Activated T-cell treated with anti-CD3 and anti-CD28 coated beads, Interleukin-2, amount 50 U/mL, for 4 hours (primary cell): ENCODE measurements at places on chromosomes 16 and 17. TPM values are rescaled to one million over a fixed set of nuclear protein-coding genes. Genes with fewer than 3 reads are reported as not detected.

DNA sequence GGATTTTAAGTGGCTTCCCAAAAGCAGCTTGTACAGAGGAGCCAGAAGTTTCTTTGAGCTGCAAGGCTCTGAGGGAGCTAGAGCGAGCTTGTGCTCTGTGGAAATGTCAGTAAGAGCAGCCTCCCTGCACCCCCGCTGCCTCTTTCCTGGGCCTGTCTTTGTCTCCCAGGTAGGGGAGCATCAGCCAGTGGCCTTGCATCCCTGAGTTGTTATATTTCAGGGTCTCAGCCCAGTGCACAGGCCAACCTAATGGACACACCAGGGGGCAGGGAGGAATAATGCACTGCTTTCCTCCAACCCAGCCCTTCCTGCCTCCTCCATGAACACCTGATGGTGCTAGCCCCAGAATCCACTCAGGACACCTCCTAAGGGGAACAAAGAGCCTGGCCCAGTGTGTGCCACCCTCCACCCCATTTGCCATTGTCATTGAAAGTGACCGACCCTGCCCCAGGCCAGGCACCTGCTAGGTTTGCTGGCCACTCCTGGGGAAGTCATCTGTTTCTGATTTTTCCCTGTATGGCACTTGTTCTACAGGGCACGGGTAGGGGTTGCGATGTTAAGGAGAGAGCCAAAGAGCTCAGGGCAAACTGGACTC lies 6.3 kb downstream of the TPPP3 start:
- DNase-seq = no peak

TOP3A gene
- 82.7 TPM for total RNA-seq

DNA sequence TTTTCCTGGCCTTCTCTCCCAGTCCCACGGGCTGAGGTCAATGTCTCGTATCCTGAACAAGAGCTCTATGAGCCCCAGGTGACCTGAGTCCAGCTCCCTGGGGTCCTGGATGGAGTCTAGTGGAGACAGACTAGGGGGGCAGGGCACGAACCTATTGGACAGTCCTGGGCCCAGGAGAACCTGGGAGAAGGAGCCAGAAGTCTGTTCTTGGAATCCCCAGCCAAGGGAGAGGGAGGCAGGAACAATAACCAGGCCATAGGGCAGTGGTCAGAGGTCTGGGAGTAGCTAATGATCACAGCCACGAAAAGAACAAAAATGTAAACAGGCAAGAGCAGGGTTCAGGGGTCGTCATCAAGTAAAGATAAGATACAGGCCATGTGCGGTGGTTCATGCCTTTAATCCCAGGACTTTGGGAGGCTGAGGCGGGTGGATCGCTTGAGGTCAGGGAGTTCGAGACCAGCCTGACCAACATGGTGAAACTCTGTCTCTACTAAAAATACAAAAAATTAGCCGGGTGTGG lies 60.8 kb downstream of the COPRS start:
- no peak for DNase-seq

TBC1D3C gene
- total RNA-seq = 2.0 TPM

DNA sequence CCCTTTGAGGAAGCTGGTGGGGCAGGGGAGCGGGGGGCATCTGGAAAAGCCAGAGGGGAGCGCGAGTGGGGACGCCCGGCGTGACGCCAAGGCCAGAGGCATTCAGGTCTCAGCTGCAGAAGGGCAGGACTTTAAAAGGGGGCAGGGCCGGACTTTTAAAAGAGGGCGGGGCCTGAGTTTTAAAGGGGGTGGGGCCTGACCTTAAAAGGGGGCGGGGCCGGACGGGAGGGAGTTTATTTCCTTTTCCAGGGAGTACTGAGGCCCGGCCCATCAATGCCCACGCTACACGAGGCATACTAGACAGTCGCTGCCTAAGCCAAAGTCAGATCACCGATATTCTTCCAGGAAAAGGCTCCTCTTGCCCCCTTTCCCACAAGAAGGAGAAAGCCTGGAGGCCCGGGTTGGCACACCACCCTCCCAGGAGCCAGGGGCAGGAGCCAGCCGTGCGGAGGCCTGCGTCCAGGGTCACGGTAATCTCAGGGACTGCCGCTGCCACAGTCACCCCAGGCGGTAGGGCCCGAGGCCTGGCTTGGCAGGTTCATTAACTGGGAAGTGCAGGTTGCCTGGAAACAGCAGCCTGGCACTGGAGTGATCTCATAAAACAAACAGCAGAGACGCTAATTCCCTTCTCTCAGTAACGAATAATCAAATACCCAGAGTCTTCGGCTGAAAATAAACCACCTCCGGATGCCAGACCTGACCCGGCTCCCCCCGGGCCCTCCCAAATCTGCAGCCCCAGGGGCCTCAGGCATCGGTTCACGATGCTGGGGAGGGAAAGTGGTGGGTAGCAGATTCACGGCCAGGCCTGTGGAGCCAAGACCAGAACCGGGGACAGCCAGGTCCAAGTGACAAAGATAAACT lies 90.7 kb downstream of the TIMM22 start:
- no peak for DNase-seq

DNA sequence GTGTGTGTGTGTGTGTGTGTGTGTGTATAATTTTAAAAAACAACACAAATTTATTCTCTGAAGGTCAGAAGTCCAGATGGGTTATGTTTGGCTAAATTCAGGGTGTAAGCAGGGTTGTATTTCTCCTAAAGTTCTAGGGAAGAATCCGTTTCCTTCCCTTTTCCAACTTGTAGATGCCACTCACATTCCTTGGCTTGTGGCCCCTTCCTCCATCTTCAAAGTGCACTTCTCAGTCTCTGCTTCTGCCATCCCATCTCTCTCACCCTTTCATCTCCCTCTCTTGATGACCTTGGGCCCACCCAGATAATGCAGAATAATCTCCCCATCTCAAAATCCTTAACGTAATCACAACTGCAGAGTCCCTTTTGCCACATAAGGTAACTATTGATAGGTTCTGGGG lies 7.8 kb upstream of the TFAP4 start:
- no peak for DNase-seq

RANBP10 gene
- 17.8 TPM for total RNA-seq

CLDN6 gene
- total RNA-seq = 0.22 TPM

- DNase-seq = no peak
Measured at GRCh38 chr16:50311891-50312501, 45.6 kb downstream of the ADCY7 start.

GRCh38 chr17:11023639-11024479 lies 186.0 kb upstream of the PIRT start:
- no peak for DNase-seq

CDH8 gene
- total RNA-seq = not detected

DNA sequence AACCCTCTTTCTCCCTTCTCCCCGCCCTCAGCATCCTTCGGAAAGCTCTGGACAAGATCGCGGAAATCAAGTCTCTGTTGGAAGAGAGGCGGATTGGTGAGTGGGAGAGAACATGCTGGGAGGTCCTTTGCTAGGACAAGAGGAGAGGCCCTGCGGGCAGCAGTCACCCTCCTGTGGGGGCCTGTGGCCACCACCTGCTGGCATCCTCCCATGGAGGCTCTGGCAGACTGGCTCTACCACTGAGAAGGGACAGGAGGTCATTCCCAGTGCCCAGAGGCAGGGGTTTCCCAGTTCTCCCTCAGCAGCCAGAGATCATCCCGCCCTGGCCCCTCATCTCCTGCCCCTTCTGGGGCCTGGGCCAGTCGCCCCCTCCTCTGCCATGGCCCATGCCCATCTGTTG lies 7.8 kb downstream of the SULT1A2 start:
- DNase-seq = no peak

KCNJ12 gene
- 0.05 TPM for total RNA-seq

DNA sequence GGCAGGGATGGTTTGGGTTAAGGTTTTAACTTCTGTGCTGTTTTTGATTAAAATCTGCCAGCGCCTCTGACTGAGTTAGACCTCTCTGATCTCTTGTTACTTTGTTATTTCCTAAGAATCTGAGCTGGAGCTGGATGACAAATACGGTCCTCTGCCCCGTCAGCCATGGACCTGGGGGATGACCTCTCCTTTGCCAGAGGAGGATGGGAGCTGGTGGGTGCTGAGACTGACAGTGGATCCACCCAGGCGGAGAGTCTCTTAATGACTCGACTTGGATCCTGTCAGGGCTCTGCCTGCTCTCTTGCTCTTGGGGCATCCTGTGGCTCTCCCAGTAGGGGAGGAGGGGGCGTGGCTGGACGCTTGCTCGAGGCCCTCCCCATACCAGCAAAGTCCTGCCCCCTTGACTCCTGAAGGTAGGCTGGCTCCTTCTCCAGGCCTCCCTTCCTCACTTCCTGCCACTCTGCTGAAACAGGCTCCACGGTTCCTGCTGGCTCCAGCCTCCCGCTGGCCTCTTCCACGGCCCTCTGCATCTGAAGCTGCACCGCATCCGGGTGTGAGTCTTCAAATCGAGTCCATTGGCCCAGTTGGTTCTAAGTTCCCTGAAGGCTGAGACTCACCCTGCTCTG lies 24.8 kb upstream of the MAP3K14 start:
- no peak for DNase-seq

DNA sequence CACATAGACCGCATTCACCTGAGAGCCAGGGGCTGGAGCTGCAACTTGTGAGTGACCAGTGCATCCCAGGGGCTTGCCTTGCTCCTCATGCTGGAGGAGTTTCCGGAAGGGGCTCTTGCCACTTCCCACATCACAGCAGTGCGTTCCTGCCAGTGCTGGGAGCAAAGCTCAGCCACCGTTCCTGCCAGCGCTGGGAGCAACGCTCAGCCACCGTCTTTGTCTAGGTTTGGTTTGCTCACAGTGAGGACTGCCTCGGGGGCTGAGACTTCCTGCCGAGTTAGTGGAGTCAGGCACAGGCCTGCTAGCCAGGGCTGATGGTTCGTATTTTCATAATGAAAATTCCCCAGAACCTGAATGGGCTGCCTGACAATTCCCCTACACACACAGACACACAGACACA lies 5.4 kb upstream of the CHRNE start:
- DNase-seq = no peak
